ENCODE measurements at places on chromosomes 2 and 18. TPM values are rescaled to one million over a fixed set of nuclear protein-coding genes. Genes with fewer than 3 reads are reported as not detected.

SCTR gene
- not detected for total RNA-seq

GPAT2 gene
- 2.5 TPM for total RNA-seq

DYNAP gene
- not detected for total RNA-seq

SLC9A2 gene
- not detected for total RNA-seq

DLGAP1 gene
- 0.34 TPM for total RNA-seq

SNORC gene
- 1.5 TPM for total RNA-seq

REG3G gene
- total RNA-seq, result not detected

DSG1 gene
- not detected for total RNA-seq

METAP1D gene
- 4.9 TPM for total RNA-seq

TMEM247 gene
- not detected for total RNA-seq

ATOH8 gene
- 15.1 TPM for total RNA-seq

ALPI gene
- total RNA-seq, result not detected

EFHD1 gene
- 0.45 TPM for total RNA-seq

GULP1 gene
- total RNA-seq, result 27.9 TPM

COLEC12 gene
- total RNA-seq, result 14.8 TPM

LINC00305 gene
- not detected for total RNA-seq

ABCG8 gene
- not detected for total RNA-seq

UPP2 gene
- not detected for total RNA-seq

LYPD1 gene
- 0.34 TPM for total RNA-seq

HAT1 gene
- 50.6 TPM for total RNA-seq

TLX2 gene
- total RNA-seq, result 0.34 TPM

MSTN gene
- under 0.01 TPM for total RNA-seq

PLB1 gene
- total RNA-seq, result 0.34 TPM

ALPP gene
- not detected for total RNA-seq

EIF5B gene
- total RNA-seq, result 9.6 TPM

CCDC138 gene
- total RNA-seq, result 3.9 TPM

FIGN gene
- total RNA-seq, result 0.74 TPM

ABHD1 gene
- not detected for total RNA-seq

DNAJC27 gene
- 1.0 TPM for total RNA-seq

RALB gene
- total RNA-seq, result 39.3 TPM

NFU1 gene
- 32.9 TPM for total RNA-seq

NYAP2 gene
- not detected for total RNA-seq

Data from bronchus fibroblast of lung (primary cell).